ENCODE measurements at places on chromosomes 5 and 9. TPM values are rescaled to one million over a fixed set of nuclear protein-coding genes. Genes with fewer than 3 reads are reported as not detected.

- DNase-seq = no peak
Observed at GRCh38 chr9:1959371-1959770, 55.8 kb upstream of the SMARCA2 start.

GRCh38 chr5:79273341-79273740 lies 37.4 kb downstream of the JMY start:
- DNase-seq = no peak

Gene ADAMTS6
- 20.0 TPM for total RNA-seq

DNA sequence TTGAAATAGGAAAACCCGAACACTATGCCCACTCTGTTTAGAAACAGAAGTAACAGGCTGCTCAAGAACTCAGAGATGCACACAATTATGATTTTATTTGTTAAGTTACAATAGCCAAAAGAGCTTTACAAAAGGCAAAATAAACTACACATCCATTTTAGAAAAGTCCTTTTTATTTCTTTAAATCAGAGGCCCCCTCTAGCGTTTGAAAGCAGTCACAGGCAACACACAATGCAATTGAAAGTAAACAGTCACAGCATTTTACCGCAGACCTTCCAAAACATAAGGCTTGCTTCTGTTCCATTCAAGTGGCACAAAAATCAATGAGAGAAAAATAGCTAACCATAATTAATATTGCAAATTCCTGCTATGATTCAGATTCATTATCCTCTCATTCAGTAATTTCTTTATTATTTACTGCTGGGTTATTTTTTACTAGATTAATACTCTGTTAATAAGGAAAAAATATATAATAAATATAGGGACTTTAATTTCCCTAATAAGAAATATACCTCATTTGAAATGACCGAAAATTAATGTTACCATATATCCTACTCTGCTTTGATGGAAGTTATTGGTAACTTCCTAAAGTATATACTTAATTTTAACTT lies 78.3 kb downstream of the CEP120 start:
- DNase-seq = no peak

DNA sequence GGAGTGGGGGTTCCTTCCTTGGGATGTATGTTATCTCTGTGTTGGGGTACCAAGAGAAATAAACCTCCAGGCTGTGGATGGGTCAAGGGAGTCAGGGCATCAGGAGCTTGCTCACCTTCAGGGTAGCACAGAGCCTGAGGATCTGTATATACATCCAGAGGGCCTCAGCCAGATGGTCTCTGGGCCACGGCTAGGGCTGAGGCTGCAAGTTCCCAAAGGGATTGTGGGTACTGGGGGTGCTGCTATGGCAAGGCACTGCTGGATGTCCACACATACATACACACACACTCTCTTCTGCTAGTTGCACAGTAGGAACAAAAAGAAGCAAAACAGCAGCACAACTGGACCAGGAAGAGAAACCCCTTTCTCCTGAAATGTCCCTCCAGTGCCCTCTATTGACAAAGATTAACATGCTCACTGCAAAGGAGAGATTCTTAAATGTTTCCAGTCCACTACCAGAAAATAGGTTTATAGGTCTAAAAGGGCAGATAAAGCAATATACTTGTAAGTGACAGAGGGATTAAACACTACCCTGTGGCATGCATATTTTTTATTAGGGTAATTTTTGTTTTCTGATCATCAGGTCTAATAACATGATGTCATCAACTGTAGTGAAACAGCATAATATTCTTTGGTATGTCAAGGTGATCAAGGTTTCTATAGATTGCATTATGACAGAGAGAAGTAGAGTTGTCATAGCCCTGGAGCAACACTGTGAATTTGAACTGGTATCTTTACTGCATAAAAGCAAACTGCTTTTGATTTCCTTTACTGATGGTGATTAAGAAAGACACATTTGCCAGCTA lies 56.3 kb upstream of the KCNN2 start:
- DNase-seq = no peak

Gene HMGCS1
- 86.9 TPM for total RNA-seq

GRCh38 chr5:11143456-11144267 lies 382.6 kb upstream of the DAP start:
- DNase-seq = no peak

Gene SHROOM1
- total RNA-seq = 7.6 TPM

DNA sequence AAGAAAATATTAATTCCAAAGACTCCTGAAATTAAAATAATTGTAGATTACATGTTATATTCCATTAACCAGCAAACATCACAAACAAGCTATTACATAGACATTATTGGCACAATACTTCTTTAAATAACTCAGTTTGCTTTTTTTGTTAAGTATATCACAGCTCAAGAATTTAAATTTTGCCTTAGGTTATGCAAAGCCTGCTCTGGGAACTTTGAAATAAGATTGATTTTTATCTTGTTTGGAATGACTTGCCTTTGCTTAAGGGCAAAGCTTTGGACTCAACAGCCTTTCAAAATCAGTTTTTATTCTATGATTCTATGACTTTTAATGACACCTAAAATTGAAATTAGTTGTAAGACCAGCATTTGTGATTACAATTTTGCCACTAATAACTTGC lies 78.2 kb downstream of the ALDH7A1 start:
- DNase-seq = no peak

DNA sequence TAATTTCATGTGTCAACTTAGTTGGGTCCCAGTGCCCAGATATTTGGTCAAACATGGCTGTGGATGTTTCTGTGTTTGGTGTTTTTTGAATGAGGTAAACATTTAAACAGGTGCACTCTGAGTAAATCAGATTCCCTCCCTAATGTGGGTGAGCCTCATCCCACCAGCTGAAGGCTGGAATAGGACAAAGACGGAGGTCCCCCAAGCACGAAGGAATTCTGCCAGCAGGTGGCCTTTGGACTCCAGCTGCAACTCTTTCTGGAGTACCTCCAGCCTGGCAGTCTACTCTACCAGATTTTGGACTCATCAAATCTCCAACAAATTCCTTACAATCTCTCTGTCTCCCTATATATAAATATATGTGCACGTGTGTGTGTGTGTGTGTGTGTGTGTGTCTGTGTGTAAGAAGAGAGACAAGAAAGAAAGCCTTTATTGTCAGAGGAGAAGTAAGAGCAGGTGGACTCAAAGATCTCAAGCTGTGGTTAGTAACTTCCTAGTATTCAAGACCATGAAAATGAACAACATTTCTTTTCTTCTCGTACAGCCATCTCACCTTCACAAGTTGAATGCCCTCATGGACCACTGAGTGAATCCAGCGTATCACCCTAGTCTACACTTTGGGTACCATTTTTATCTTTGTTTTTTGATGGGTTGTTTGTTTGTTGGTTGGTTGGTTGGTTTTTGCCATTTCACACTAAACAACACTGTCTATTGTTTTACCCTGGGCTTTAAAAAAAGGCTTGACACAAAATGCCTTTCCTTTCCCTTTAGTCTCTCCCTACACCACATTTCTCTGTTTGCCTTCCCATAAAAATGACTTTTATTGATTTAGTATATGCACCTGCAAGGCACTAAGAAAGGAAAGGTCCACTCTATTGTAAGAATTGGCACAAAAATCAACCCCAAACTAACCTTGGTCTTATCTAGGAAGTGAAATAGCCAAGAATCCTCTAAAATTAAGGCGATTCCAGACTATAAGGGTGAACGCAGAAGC lies 118.7 kb downstream of the TENT4A start:
- no peak for DNase-seq

DNA sequence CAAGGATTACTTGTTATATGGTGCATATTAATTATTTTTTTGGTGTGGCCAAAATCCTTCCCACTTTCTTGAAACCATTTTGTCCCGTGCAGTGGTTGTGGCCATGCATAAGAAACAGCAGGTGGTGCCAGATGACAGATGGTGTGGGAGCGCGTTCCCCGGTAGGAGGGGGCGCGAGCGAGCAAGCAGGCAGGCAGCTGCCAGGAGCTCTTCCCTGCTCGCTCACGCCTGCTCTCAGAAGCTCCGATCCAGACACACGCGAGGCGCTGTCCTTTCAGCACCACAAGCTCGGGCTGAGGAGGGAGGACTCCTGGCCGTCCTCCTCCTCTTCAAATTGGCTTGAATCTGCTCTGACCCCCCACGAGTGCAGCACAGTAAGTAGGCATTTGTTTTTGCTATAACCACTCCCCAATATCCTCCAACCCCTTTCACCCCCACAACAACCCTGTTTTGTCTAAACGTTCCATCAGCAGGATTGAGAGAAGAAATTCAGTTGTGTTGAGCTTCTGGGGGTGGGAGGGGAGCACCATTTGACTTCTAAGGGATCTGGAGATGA lies at the start of gene NSG2:
Gene NSG2 (plus strand): TSS at position 237 of the 556 bp plus-strand sequence. CDS start 1,050 bp downstream, outside the sequence.
- DNase-seq = peak; percentile 97

DNA sequence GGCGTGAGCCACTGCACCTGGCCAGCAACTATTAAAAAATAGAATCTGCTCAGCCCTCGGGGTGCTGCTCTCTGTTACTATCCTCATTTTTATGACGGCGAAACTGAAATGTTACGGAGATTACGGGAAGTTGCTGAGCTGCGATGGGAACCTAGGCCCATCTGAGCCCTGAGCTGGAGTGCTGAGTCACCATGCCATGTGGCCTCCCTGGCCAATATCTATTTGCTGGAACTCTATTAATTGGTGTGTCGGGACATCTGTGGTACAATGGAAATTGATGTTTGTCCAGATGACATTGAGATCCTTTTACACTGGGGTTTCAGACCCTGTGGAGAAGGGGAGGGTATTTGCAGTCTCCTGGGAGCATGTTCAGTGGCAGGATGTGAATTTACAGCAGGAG lies 8.1 kb downstream of the PRDM12 start:
- no peak for DNase-seq

GRCh38 chr5:15249152-15249551 lies 250.8 kb upstream of the FBXL7 start:
- DNase-seq = no peak

Gene SLC45A2
- total RNA-seq = not detected

Data from chondrocyte (in vitro differentiated cells).